Activated T-cell treated with anti-CD3 and anti-CD28 coated beads for 48 hours (primary cell): ENCODE measurements at places on chromosomes 3 and 15.

- DNase-seq: no peak
Measured at GRCh38 chr3:67937498-67938118, 283.2 kb upstream of the SUCLG2 start.

- no peak for DNase-seq
Measured at GRCh38 chr3:13294442-13295351, 125.4 kb downstream of the NUP210 start.

DNA sequence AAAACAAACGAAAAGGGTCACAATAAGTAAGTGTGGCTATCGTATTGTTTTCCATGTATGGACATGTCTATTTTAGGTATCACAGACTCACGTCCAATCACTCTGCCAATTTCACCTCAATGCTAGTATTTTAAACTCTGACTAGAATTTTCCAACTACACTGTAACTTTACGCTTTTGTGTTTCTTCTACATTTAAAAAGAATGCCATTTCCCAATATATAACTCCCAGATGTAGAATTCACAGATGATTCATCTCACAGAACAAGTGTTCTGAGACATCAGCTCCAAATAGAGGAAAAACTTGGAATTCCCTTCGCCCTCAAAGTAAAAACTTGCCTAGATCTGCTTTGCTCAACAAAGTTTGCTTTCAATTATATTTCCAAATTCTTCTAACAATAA is 14.2 kb downstream of the LRIG1 start:
- DNase-seq: no peak

DNA sequence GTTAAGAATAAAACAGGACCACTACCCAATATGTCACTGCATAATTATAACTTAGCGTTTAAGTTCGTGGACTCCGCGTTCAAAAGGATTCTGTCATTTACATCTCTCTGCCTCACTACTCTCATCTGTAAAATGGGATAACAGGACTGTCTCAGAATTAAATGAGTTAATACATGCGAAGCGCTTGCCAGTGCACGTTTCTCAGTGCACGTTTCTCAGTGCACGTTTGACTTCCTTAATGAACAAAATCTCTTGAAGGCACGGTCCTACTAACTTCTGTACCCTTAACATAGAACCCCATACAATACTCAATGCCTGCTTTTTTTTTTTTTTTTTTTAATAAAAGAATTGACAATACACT is 499 bp downstream of the RABL3 start:
- no peak for DNase-seq

- no peak for DNase-seq
Measured at GRCh38 chr3:189606774-189607173, 24.4 kb upstream of the TP63 start.

DNA sequence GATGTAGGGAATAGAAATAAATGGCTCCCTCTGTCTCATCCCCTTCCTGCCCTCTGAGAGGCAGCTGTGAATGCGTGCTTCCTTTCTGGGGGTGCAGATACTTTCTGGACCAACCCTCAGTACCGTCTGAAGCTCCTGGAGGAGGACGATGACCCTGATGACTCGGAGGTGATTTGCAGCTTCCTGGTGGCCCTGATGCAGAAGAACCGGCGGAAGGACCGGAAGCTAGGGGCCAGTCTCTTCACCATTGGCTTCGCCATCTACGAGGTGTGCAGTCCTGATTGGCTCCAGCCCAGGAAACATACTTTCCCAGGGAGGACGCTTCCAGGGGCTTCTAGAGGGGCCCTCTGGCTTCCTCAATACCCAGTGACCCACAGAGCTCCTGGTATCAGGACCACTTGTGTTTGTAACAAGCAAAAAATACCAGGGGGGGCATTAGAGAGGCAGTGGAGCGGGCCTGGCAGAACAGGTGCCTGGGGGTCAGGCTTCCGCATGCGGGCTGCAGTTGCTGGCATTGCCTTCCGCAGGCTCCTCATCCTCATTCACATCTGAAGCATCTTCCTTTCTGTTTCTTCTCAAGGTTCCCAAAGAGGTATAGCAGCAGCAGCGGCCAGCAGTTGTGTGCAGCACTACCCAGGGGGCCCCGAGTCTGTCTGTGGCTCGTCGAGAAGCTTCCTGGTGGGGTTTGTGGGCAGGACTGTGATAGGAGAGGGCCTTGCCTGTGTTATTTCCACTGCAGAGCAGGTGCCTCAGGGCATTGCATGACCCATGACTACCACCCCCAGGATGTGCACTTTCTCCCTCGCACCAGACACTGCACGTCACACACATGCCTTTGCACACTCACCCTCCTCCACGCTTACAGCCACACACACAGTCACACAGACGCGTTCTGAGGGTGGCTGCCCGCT is 42.5 kb downstream of the CAPN3 start:
- no peak for DNase-seq

DNA sequence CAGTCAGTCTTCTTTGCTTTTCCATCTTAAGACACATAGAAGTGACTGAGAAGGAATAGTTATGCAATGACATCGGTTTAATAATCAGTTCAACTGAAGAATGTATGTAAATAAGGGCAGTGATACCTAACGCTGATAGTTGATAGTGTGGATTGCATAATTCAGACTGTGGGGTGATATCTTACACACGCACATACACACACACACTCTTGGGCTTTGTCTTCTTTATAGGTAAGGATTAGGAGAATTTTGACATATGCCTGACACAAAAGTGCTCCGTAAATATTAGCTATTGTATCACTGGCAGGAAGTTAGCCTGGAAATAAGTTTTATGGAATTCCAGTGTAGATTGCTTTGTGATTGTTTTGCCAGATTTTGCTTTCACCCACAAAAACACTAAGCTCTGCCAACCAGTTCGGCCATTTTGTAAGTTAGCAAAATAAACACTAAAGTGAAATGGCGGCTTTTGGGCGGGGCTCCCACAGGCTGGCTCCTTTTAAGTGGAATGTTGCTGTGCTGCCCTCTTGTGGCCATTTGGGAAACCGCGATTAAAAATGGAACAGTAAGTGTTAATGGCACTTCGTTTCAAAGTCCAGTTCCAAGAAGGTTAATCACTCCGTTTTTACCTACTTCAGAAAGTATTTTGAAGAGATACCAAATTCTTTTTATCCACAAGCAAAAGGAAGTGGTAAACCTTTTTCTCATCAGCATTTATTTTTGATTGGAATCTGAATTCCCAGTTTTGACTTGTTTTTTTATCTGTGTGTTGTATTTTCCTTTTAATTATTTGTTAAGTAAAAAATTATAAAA is 17.7 kb downstream of the CHD2 start:
- DNase-seq: peak; percentile 83

DNA sequence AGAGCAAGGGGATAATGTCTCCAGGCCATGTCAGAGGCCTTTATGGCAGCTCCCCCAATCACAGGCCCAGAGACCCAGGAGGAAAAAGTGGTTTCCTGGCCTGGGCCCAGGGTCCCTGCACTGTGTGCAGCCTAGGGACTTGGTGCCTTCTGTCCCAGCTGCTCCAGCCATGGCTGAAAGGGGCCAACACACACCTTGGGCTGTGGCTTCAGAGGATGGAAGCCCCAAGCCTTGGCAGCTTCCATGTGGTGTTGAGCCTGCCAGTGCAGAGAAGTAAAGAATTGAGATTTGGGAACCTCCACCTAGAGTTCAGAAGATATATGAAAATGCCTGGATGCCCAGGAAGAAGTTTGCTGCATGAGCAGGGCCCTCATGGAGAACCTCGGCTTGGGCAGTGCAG is 18.1 kb upstream of the TP63 start:
- DNase-seq: no peak

DNA sequence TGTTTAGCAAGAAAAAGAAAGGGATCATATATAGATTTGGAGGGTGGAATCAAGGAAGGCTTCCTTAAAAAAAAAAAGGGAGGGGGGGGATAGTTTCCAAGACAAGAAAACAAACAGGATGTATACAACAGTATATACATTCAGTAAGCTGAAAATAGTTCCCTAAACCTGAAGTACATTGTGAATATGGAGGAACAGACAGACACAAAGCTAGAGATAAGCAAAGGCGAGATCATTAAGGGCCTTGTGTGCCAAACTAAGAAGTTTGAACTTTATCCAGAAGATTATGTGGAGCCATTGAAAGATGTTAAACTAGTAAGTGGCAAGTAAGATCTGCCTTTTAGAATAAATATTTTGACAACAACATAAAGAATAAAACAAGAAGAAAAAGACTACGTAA is 93.3 kb upstream of the IMPG2 start:
- no peak for DNase-seq

DNA sequence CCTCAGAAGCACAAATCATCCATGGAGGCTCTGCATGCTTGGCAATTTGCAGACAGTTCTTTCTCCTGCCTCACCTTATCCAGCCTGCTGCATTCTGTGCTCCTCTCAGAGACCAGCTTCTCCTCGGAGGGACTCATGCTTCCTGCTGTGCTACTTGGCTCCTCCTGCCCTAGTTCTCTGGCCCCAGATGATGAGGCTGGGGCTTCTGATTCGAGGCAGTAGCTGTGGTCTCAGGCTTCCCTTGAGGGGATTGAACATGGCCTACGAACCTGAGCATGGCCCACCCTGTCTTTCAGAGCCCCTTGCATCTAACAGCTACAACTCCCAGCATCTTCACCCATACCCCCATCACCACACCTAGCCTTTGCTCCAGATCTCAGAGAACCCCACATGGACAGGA is 6.7 kb downstream of the VIPR1 start:
- DNase-seq: no peak

GRCh38 chr3:161345023-161345422 is 26.3 kb downstream of the SPTSSB start:
- DNase-seq: no peak

DNA sequence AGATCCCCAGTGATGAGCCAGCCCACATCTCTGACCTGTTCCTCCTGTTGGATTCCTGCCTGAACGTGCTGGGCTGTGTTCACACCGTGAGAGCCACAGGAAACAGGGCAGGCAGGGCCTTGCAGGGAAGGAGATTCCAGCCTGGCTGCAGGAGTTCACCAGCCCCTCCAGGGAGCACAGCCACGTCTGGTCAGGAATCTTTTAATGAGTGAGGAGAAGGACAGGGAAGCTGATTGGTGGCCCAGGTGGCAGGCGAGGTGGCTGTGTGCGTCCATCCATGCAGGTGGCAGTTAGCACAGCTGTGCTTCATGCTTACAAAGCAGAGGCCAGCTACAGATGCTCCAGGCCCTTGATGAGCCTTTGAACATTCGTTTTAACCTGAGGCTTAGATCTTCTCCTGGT is 10.5 kb downstream of the LRRK1 start:
- no peak for DNase-seq

- DNase-seq: no peak
Measured at GRCh38 chr3:83074485-83074884, 1313.0 kb upstream of the GBE1 start.

DNA sequence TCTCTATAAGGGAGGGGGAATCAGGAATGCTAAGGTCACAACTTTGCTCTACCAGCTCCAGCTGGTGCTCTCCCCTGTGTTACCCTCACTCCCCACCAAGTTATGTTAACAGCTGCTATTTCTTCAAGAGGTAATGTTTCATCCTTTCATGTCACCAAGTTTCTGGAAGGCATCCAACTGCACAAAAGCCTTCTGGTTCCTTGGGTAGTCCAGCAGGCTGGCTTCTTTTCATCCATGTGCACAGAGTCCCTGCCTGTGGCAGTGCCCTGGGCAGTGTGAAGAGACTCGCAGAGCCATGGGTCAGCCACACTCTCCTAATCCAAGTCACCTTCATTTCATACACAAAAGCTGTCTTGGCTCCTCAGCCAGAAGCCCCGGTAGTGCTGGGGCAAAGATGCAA is 737.5 kb upstream of the LMCD1 start:
- no peak for DNase-seq

GRCh38 chr15:91857772-91858171 is 4.3 kb downstream of the SLCO3A1 start:
- DNase-seq: no peak

GRCh38 chr15:79161837-79162508 is 71.4 kb upstream of the RASGRF1 start:
- no peak for DNase-seq

- DNase-seq: no peak
Measured at GRCh38 chr3:48681974-48682610, 3.6 kb downstream of the NCKIPSD start.

GRCh38 chr3:132549890-132550578 is 47.0 kb upstream of the ACKR4 start:
- DNase-seq: no peak

DNA sequence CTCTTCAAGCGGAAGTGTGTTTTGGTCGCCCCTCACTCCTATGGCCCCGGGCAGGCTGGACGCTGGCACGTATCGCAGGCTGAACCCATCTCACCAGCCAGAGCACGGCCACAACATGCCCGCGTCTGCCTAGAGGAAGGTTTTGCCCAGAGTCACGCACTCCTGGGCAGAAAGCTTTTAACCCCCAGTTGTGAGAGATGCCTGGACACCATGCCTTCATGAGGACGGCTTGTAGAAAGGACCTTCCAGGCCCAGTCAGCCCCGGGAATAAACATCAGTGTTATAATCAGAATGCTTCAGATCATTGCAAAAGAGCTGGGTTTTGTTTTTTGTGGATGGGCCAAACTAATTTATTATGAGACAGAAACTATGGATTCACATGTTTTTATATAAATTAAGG is 16.5 kb downstream of the CYFIP1 start:
- no peak for DNase-seq

DNA sequence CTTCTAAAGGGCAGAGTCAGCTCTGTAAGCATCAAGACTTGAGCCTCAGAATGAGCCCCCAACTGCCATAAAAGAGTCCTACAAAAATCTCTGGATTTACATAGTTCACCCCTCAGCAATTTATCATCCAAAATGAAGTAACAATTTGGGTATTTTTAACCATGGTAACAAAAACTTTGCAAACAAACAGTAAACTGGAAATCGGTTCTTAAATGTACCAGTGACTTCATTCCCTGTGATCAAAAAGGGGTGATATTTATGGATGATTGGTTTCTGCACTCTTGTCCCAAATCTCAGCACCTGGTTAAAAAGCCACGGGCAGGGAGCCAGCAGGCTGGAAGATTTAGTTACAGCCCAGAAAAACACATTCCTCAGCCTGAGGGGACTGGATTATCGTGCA is 73.6 kb downstream of the TFG start:
- no peak for DNase-seq

DNA sequence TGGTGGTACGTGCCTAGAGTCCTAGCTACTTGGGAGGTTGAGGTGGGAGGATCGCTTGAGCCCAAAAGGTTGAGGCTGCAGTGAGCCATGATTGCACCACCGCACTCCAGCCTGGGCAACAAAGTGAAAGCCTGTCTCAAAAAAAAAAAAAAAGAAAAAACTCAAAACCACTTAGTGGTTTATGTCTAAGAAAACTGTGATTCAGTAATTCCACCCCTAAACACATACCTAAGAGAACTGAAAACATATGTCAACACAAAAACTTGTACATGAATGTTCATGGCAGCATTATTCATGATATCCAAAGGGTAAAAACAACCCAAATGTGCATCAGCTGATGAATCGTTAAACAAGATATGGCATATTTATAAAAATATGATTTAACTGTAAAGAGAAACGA is 14.3 kb downstream of the SPG21 start:
- DNase-seq: no peak

- no peak for DNase-seq
Measured at GRCh38 chr15:98308117-98308516, 340.2 kb upstream of the IGF1R start.

GRCh38 chr3:124582621-124583395 is 147.4 kb upstream of the UMPS start:
- DNase-seq: no peak
